ENCODE measurements at places on chromosomes 3 and 15. TPM values are rescaled to one million over a fixed set of nuclear protein-coding genes. Genes with fewer than 3 reads are reported as not detected.

FXR1 gene
- 155 TPM for total RNA-seq

GRCh38 chr3:172892158-172892557, 141.6 kb downstream of the ECT2 start:
- ATAC-seq: peak; percentile 57

- no peak for ATAC-seq
Measured at GRCh38 chr3:121228971-121229370, 316.8 kb downstream of the POLQ start.

DNA sequence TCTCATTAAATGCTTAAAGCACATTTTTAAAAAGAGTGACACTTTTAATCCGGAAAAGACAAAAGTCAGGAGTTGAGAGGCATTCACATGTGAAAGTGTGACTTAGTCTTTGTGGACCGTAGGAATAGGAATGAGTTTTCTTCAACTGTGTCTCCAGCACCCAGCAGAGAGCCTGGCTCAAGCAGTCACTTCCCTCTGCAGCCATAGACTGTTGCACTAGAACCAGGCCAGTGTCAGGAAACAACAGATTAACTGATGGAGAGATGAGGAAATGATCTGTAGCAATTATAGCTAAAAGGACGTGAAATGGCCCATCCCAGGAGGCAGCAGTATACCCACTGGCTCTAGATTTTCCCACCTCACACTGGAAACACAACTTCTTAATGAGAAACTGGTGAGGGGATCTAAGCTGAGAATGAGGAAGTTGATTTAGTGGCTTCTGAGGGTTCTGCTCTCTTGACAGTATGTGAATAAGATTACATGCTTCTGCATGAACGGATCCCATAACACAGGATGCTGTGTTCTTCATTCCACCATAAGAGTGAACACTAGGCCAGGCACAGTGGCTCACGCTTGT, 19.8 kb downstream of the CFAP92 start:
- no peak for ATAC-seq

DNA sequence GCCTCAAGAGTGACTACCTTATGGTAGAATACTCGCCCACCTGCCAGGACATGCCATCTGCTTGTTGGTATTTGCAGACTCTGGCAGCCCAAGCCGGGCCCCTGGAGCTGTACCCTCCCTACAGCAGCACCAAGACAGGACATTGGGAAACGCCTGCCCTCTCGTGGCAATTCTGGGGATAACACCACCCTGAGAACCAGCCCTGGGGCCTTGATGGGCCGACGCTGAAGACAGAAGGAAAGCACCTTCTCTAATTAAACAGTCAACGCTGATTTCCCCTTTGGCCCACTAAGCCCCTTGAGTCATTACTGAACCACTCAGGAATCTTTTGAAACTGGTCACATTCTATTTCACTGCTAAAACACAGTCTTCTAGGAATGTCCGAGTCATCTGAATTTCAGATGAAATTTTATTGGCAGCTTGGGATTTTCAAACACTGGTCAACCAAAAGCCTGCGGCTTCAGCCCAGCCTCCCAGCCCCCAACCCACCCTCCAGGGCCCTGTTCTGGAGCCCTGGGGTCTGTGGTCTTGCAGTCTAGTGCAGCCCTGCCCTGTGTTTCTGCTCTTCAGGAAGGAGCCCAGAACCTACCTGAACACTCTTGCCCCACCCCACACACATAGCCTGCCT, 91.3 kb downstream of the TMEM266 start:
- peak; percentile 81 for ATAC-seq

Measured in motor neuron (in vitro differentiated cells).